ENCODE measurements at places on chromosomes 3 and 15. TPM values are rescaled to one million over a fixed set of nuclear protein-coding genes. Genes with fewer than 3 reads are reported as not detected.

- DNase-seq: no peak
- no peak overlapping the region for H3K4me3 ChIP-seq
- H3K27ac ChIP-seq: no peak overlapping the region
- no peaks in the 10 kb centered on the region for H3K36me3 ChIP-seq
- H3K27me3 ChIP-seq: no peaks in the 10 kb centered on the region
- peaks cover 6% of the 10 kb centered on the region for H3K4me1 ChIP-seq
These were observed 71.1 kb downstream of the MRPL46 start for GRCh38 chr15:88395872-88396781.

DNA sequence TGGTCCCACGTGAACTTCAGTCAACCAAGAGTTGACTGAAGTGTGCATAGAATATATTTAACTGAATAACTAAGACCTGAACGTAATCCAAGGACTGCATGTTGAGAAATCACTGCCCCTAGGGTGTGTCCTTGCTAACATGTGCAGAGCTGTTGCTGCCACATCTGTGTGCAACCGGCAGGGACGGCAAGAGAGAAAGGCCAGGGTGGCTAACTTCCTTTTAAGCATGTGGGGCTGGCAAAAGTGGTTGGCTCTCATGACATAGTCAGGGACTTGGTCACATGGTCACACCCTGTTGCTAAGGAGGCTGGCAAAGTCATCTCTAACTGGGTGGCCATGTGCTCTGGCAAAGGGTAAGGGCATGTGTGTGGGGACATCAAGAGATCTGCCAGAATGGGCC is 52.4 kb downstream of the GASK1A start:
- no peak for DNase-seq
- no peaks in the 10 kb centered on the region for H3K27me3 ChIP-seq
- no peaks in the 10 kb centered on the region for H3K4me1 ChIP-seq
- peak overlapping the region; percentile 55 for H3K27ac ChIP-seq
- H3K4me3 ChIP-seq: no peak overlapping the region

PLCH1 gene
- total RNA-seq: 2.7 TPM

IGF2BP2 gene
- total RNA-seq: 16.2 TPM

DNA sequence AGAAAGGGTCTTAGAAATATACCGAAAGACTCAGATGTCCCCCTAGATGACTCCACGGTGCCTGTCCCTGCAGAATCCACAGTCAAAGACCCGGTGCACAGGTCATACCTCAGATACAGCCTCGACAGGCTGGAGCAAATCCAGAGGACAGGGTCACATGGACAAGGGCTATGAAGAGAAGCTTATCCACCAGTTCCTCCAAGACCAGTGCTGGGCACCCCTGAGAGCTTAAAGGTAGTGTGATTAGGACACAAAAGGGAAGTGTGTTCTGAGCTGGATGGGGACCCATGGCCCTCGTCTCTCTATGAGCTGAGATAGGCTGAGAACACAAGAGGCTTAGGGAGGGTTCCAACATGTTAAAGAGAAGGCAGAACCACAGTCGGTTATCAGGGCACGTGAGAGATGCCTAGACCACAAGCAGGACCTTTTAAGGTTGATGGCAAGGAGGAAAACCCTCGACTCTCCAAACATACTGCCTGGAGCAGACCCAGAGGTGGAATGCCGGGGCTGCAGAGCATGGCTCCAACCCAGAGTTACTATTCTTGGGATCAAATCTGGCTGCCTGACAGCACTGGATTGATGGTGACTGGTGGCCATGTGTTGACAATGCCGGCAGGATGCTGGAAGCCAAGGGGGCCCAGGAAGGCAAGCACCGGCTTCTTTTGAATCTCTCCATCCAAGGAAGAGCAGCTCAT is 46.9 kb downstream of the ADCY5 start:
- H3K27ac ChIP-seq: peak overlapping the region; percentile 73
- DNase-seq: peak; percentile 84
- peaks cover 97% of the 10 kb centered on the region for H3K4me1 ChIP-seq
- H3K36me3 ChIP-seq: no peaks in the 10 kb centered on the region
- no peaks in the 10 kb centered on the region for H3K27me3 ChIP-seq

ZDHHC19 gene
- total RNA-seq: not detected

- no peak overlapping the region for H3K4me3 ChIP-seq
- no peak for DNase-seq
- H3K4me1 ChIP-seq: peaks cover 56% of the 10 kb centered on the region
- no peaks in the 10 kb centered on the region for H3K27me3 ChIP-seq
- H3K27ac ChIP-seq: no peak overlapping the region
- no peaks in the 10 kb centered on the region for H3K36me3 ChIP-seq
These were observed 184.0 kb downstream of the KCNAB1 start for GRCh38 chr3:156304406-156304805.

DNA sequence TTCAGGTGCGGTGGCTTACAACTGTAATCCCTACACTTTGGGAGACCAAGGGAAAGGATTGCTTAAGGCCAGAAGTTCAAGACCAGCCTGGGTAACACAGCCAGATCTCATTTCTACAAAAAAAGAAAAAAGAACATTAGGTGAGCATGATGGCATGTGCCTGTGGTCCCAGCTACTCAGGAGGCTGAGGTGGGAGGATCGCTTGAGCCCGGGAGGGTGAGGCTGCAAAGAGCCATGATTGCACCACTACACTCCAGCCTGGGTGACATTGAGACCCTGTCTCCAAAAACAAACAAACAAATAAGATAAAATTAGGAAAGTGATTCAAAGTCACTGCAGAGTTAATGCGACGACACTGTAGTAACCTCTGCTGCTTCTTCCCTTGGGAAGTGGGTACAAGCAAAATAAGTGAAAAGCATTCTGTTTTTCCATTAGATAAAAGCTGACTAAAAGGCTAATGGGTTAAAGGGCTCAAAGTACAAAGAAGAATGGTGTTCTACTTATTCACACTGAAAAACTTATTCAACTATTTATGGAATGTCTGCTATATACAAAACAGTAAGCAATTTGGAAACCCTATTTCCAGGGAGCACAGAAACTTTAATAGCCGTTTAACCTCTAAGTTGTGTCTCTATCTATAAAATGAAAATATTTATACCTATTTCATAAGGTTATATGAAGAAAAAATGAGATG is 8.0 kb upstream of the RPS27L start:
- no peaks in the 10 kb centered on the region for H3K36me3 ChIP-seq
- no peak overlapping the region for H3K27ac ChIP-seq
- no peak overlapping the region for H3K4me3 ChIP-seq
- no peaks in the 10 kb centered on the region for H3K27me3 ChIP-seq
- H3K4me1 ChIP-seq: no peaks in the 10 kb centered on the region
- DNase-seq: no peak

DNA sequence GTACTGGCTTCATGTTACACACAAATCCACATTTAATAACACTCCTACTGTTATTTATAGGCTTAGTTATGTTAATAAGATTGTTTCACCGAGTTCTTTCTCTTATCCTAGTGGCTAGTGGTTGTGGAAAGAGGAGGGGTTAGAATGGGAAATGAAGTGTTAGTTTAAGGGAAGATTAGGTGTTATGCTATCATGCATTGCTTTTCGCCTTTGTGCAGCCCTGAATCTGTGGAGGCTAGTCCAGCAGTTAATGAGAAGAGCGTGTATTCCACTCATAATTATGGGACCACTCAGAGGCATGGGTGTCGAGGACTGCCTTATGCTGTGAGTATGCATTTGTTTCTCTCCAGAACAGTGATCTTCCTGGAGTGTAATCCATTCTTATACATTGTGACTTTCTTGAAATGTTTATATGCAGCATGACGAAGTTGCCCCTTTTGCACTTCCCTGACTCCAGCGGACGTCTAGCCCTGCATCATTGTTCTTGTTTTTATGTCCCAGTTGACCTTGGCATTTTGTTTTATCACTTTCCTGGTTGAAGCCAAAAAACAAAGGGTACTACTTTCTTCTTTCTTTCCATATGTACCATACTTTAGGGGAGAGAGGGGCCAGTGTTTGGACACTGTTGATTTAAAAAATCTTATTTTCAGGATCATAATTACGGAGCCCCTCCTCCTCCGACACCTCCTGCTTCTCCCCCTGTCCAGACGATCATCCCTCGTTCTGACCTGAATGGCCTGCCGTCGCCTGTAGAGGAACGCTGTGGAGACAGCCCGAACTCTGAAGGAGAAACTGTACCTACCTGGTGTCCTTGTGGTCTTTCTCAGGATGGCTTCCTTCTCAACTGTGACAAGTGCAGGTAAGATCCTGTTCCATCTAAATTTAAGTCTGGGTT is 36.5 kb downstream of the SETD5 start:
- peak overlapping the region; percentile 18 for H3K27ac ChIP-seq
- DNase-seq: no peak
- H3K27me3 ChIP-seq: no peaks in the 10 kb centered on the region
- H3K4me3 ChIP-seq: no peak overlapping the region
- peaks cover 54% of the 10 kb centered on the region for H3K36me3 ChIP-seq

DNA sequence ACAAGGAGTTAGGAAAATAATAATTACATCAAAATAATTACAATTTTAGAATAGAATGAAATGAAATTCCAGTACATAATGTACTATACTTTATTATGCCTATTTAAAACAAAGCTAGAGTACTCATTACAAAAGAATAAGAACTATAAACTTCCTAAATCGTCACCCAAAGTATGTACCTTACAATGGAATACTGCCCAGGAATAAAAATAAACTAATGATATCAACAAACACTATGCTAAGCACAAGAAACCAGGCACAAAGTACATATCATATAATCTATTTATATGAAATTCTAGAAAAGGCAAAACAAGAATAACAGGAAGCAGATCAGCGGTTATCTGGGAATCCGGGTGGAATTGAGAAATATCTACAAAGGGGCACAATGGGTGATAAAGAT is 84.7 kb downstream of the MYO9A start:
- H3K27ac ChIP-seq: no peak overlapping the region
- peaks cover 11% of the 10 kb centered on the region for H3K36me3 ChIP-seq
- no peaks in the 10 kb centered on the region for H3K4me1 ChIP-seq
- DNase-seq: no peak
- no peak overlapping the region for H3K4me3 ChIP-seq
- H3K27me3 ChIP-seq: no peaks in the 10 kb centered on the region
